Mesothelial cell of epicardium (in vitro differentiated cells): ENCODE measurements at places on chromosomes 2 and 18. TPM values are rescaled to one million over a fixed set of nuclear protein-coding genes. Genes with fewer than 3 reads are reported as not detected.

Gene STARD6
- not detected in 3 replicates for total RNA-seq

Gene AMER3
- not detected in 3 replicates for total RNA-seq

Gene CPO
- 0.18 TPM in 1 of 3 replicates, not detected in the others for total RNA-seq

Gene DTNA
- 8.4 to 10.9 TPM (median 10.1 TPM) in 3 replicates for total RNA-seq

Gene NTSR2
- not detected in 3 replicates for total RNA-seq

Gene ZBTB7C
- total RNA-seq = 7.0 to 9.1 TPM (median 7.4 TPM) in 3 replicates

Gene NBEAL1
- 30.6 to 36.6 TPM (median 33.0 TPM) in 3 replicates for total RNA-seq

Gene SERPINB10
- total RNA-seq = not detected in 3 replicates

Gene TSPYL6
- total RNA-seq = not detected in 3 replicates

Gene RMDN2
- 9.0 to 12.9 TPM (median 9.3 TPM) in 3 replicates for total RNA-seq

Gene DSG1
- total RNA-seq = 0.07 to 0.18 TPM (median 0.09 TPM) in 3 replicates

Gene SAG
- total RNA-seq = not detected in 3 replicates

Gene NGEF
- total RNA-seq = 0.51 to 1.3 TPM (median 1.3 TPM) in 3 replicates

Gene FAM124B
- total RNA-seq = 0.09 TPM in 1 of 3 replicates, not detected in the others

Gene RIT2
- 0.57 TPM in 1 of 3 replicates, not detected in the others for total RNA-seq

Gene SPP2
- total RNA-seq = not detected in 3 replicates

Gene CELF4
- 2.0 to 2.4 TPM (median 2.3 TPM) in 3 replicates for total RNA-seq

Gene RAB6C
- total RNA-seq = 0.16 to 0.18 TPM in 2 of 3 replicates, not detected in the other

Gene ATG9A
- 39.3 to 40.8 TPM (median 40.6 TPM) in 3 replicates for total RNA-seq

Gene NEU2
- total RNA-seq = not detected in 3 replicates

Gene UGT1A9
- total RNA-seq = not detected in 3 replicates

Gene DYNAP
- not detected in 3 replicates for total RNA-seq

Gene EHD3
- total RNA-seq = 12.7 to 13.2 TPM (median 12.9 TPM) in 3 replicates

Gene SLC9A4
- total RNA-seq = 0.07 to 0.11 TPM (median 0.11 TPM) in 3 replicates

Gene FLACC1
- 0.78 to 1.2 TPM (median 1.1 TPM) in 3 replicates for total RNA-seq

Gene HJURP
- 13.5 to 19.4 TPM (median 17.6 TPM) in 3 replicates for total RNA-seq

Gene ASPRV1
- 2.6 to 3.6 TPM (median 3.5 TPM) in 3 replicates for total RNA-seq

Gene FBLN7
- 1.9 to 2.4 TPM (median 2.2 TPM) in 3 replicates for total RNA-seq

Gene SIGLEC15
- not detected in 3 replicates for total RNA-seq

Gene GPR17
- total RNA-seq = not detected in 3 replicates

Gene RNF144A
- total RNA-seq = 52.3 to 54.4 TPM (median 52.8 TPM) in 3 replicates

Gene MC5R
- not detected in 3 replicates for total RNA-seq

Gene EML6
- total RNA-seq = 0.93 to 2.3 TPM (median 2.1 TPM) in 3 replicates

Gene MGAT4A
- total RNA-seq = 15.0 to 16.7 TPM (median 16.7 TPM) in 3 replicates

Gene SPATA3
- total RNA-seq = not detected in 3 replicates

Gene ANKRD62
- not detected in 3 replicates for total RNA-seq

Gene REEP1
- total RNA-seq = 1.1 to 1.9 TPM (median 1.8 TPM) in 3 replicates

Gene STEAP3
- total RNA-seq = 0.89 to 0.94 TPM (median 0.93 TPM) in 3 replicates

Gene DSC2
- total RNA-seq = 61.3 to 64.7 TPM (median 63.0 TPM) in 3 replicates

Gene NCKAP1
- 98.9 to 106 TPM (median 104 TPM) in 3 replicates for total RNA-seq

Gene CRYGC
- total RNA-seq = not detected in 3 replicates

Gene RGPD4
- total RNA-seq = 0.18 to 0.29 TPM (median 0.23 TPM) in 3 replicates

Gene INPP5D
- total RNA-seq = 8.9 to 9.4 TPM (median 9.2 TPM) in 3 replicates

Gene CFC1
- not detected in 3 replicates for total RNA-seq

Gene ARHGEF4
- total RNA-seq = 20.9 to 25.5 TPM (median 23.9 TPM) in 3 replicates

Gene ERMN
- not detected in 3 replicates for total RNA-seq

Gene GNLY
- total RNA-seq = 0.43 TPM in 1 of 3 replicates, not detected in the others

Gene KCNE4
- 9.0 to 9.3 TPM (median 9.2 TPM) in 3 replicates for total RNA-seq

Gene UCN
- 3.1 to 5.1 TPM (median 4.4 TPM) in 3 replicates for total RNA-seq

Gene TCF23
- total RNA-seq = 0.04 TPM in 1 of 3 replicates, not detected in the others

Gene SPHKAP
- total RNA-seq = not detected in 3 replicates

Gene TRABD2A
- total RNA-seq = 0.45 to 0.55 TPM (median 0.45 TPM) in 3 replicates

Gene AKAIN1
- not detected in 3 replicates for total RNA-seq
